Right kidney (tissue), 9 donors: ENCODE measurements at places on chromosomes 2 and 18.

DNA sequence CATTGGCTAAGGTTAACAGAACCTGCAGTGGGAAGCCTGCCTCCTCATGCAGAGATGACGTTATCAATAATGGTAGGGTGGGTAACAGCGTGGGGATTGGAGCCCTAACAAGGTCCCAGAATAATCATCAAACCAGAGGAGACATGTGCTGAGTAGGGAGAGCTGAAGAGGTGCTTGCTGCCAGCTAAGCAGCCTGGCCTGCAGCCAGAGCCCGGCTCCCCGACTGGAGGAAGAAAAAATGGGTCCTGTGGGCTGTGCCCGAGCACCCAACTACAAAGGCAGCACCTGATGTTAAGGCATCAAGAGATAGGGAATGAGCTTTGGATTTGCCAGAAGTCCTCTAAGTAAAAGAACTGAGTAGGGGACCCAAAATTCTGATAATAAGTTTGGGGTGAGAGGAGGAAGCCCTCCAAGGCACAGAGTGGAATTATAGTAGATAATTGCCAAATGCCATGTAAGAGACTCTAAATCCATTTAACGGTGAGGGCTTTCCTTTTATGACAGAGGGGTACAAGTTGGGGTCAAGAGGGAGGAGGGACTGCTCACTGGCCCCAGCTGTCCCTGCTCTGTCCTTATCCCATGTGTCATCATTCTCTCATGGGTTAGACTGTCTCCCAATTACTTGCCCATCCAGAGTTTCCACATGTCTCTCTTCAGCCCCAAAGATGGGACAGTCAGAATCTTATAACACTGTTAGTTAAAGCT lies 156.1 kb downstream of the ANTXR1 start:
- no peak for DNase-seq

DNA sequence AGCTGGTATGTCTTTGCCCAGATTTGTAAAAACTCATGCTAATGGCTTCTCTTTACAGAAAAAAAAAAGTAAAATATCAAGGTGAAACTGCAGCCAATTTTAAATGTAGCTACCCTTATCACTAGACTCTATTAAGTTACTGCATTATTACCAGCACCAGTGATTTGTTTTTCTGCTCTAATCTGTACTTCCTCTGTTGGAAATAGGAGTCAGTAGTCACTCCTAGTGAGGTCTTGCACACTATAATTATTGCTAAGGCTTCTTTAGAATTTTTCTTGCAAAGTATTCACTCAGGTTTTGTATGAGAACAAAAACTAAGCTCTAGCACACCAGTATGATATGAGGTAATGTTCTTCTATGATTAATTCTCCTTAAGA lies 215.5 kb downstream of the XIRP2 start:
- DNase-seq, result no peak

- DNase-seq, result peak; percentile 73
Observed at GRCh38 chr18:3623769-3624545, 174.0 kb downstream of the TGIF1 start.

DNA sequence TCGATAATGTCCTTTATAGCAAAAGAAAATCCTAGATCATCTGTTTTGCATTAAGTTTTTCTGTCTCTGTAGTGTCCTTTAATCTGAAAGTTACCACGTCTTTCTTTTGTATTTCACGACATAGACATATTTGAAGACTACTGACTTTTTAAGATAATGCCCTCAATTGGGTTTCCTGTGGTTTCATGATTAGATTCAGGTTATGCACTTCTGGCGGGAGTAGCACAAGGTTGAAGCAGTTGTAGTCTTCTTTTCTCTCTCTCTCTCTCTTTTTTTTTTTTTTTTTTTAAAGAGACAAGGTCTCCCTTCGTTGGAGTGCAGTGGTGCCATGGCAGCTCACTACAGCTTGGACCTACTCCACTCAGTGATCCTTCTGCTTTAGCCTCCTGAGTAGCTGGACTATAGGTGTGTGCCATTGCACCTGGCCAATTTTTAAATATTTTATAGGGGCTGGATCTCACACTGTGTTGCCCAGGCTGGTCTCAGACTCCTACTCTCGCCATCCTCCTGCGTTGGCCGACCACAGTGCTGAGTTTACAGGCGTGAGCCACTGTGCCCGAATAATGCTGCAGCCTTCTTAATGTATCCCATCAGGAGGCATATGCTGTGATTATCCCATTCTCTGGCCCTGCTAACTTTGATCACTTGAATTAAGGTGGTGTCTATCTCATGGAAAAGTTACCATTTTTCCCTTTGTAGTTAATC lies 3.9 kb downstream of the INPP4A start:
- no peak for DNase-seq

GRCh38 chr2:237143676-237144440 lies 58.2 kb downstream of the COPS8 start:
- DNase-seq, result no peak

GRCh38 chr2:146927080-146927711 lies 917.6 kb upstream of the ACVR2A start:
- peak; percentile 27 for DNase-seq

DNA sequence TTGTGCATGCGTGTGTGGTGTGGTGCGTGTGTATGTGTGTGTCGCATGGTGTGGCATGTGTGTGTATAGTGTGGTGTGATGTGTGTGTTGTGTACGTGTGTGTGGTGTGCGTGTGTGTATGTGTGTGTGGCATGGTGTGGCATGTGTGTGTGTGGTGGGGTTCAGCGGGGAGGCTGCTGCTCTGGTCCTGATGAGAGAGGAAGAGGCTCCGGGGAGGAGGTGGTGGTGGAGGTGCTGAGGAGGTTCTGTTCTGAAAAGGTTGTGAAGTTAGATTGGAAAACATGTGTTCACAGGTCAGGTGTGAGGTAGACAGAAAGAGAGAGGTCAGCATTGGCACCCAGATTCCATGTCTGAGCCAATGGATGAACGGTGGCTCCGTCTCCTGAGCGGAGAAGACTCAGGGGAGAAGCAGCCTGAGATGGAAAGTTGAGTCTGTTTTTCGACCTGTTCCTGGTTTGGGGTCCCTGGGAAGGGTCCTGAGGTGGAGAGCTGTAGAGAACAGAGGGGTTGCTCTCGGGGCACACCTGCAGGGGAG lies 67.2 kb upstream of the HDAC4 start:
- no peak for DNase-seq

DNA sequence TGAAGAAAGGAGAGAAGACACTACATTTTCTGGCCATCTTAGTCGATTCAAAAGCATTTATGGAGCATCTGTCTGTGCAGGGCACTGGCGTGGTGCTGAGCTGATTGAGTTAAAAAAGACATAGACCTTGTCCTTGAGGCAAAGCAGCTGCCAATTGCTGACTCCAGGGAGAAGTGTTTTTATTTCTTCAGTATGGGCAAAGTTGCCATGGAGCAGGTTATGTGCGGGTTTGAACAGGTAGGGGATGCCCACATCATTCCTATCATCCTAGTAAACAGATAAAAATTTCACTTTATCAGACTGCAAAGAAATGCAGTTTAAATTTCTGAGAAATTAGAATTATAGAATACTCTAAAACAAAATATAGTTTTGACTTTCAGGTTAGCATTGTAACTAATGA lies 125.8 kb downstream of the NUP35 start:
- DNase-seq, result no peak

GRCh38 chr2:34178482-34178881 lies 579.4 kb upstream of the FAM98A start:
- DNase-seq, result no peak

GRCh38 chr2:157152362-157152761 lies 105.1 kb upstream of the GALNT5 start:
- DNase-seq, result no peak

- DNase-seq, result no peak
Observed at GRCh38 chr2:161569401-161569800, 54.8 kb upstream of the SLC4A10 start.

GRCh38 chr2:240725266-240725665 lies 33.6 kb downstream of the AQP12A start:
- no peak for DNase-seq

DNA sequence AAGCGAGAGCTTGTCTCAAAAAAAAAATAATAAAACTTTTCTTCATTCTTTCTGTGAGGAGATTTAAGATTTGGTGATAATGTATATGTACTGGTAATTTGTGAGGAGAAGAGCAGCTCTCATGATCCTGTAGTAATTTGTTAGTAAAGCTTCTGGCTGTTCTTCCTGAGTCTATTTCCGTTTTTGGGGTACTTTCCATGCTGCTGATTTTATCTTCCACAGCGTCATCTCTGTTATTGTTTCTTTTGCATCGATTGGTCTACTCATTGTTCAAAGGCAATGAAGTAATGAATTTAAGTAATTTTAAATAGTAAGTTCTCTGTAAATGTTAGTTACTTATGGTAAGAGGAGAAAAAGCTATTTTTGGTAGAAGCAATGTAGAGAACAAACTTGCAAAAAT lies 12.0 kb downstream of the NDUFAF7 start:
- DNase-seq, result no peak

DNA sequence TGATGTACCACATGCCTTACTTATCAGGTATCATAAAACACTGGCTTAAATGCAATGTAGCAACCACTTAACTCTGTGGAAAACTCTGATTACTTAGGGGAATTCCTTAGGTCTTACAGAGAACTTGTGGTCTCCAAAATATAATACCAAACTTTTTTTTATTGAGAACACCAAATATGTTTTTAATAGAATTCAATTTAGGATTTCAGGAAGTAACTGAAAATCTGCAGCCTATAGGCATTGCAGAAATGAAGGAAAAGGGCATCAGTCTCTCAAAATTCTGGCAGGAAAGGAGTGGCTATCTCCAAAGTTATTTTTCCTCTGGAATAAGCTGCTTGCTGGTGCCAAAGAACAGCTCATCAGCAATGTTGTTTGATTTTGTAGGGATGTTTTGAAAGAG lies 105.3 kb upstream of the UGP2 start:
- no peak for DNase-seq

- peak; percentile 39 for DNase-seq
Observed at GRCh38 chr2:222708274-222708710, 36.8 kb downstream of the MOGAT1 start.

- DNase-seq, result no peak
Observed at GRCh38 chr2:88191722-88192042, 21.5 kb downstream of the THNSL2 start.

DNA sequence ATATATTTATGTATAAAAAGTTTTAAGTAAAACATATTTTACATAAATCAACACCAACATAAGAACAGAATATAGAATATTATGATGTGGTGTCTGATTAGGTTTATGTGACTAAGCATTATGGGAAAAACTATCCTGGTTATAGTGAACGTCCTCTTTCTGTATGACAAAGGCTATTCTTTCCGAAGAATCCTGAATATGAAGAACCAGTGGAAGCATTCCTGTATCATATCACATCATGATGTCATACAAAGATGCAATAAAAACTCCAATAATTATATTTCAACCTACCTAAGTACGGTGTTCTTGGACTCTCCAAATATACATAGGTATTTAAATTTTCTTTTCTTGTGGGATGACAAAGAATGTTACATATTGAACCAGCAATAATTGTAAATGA lies 37.5 kb upstream of the HDAC4 start:
- no peak for DNase-seq

- no peak for DNase-seq
Observed at GRCh38 chr2:126784045-126784444, 114.6 kb upstream of the TEX51 start.

GRCh38 chr2:1697601-1698000 lies 46.7 kb downstream of the PXDN start:
- DNase-seq, result no peak

DNA sequence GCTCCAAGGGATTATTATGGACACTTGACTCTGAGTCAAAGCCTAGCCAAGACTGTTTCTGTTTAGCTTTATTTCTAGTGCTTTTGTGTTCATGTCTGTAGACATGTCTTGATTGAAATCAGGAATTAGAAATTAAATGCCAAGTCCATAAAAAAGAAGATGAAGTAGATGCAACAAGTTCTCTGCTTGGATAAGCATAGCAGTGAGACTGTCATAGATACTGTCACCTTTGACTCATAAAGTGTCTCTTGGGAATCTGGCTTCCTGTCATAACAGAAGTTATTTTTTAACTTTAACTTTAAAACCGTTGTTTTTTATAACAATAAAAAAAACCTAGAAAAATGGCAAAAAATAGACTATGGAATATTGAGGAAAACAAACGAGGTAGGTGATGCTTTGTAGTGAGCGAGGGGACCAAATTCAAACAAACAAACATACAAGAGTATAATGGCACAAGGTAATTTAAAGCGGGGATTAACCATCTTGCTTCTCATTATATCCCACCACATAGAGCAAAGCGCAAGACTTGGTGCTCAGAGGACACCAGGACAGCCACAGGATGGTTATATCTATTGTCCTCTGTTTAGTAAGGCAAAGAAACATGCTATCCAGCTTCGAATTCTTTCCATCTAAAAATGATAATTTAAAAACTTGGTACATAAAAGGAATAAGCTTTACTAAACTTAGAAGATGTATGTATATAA lies 64.6 kb downstream of the CD226 start:
- no peak for DNase-seq

GRCh38 chr2:17303521-17303920 lies 214.7 kb downstream of the RAD51AP2 start:
- DNase-seq, result no peak

- no peak for DNase-seq
Observed at GRCh38 chr2:12762976-12763375, 46.2 kb downstream of the TRIB2 start.

DNA sequence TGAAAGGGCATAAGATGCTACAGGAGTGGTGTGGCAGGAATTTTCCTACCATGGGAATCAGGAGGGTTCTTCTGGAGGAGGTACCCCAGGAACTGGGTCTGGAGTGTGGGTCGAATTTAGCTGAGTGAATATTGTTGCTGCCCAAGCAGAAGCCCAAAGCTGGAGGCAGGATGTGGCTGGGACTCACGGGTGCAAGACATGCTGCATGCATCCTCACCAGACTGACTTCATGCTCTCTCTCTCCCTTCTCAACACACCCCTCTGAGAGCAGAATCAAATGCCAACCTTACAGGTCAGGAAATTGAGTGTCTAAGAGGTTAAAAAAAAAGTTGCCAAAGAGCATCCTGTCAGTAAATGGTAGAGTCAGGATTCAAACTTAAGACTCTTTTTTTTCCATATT lies 78.8 kb upstream of the TTC39C start:
- DNase-seq, result no peak

- no peak for DNase-seq
Observed at GRCh38 chr2:171095014-171095582, 65.6 kb downstream of the TLK1 start.

DNA sequence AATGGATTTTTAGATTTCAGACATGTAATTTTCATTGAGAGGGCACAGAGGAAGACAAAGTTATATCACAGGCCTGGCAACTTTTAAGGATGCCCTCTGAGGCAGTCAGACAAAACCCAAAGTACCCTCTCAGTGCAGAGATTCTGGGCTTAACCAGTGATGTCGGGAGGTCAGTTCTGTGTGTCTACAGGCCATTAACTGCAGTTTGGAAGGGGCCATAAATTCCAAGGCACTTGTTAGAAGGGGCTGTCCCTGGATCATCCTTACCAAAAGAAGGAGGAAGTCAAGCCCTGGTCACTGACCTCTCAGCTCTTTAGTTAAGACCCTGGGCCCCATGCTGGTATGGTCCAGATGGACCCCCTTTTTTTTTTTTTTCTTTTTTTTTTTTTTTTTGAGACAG lies 60.7 kb downstream of the LRRFIP1 start:
- DNase-seq, result no peak

DNA sequence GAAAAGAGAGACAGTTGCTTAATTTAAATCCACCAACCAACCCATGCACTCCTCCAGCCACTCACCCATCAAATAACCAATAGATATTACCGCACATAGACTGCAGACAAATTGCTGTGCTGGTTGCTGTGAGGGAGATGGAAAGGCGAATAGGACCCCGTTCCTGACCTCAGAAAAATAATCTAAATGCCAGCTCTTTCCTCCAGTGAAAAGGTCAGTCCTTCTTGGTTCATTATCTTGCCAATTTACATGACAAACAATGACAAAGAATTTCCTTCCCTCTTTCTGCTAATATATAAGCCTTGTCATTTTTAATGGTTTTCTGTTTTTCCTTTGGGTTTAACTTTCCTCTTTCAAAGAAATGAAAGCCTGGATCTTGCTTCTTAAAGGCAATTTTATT lies 61.6 kb downstream of the MEP1B start:
- no peak for DNase-seq
